ENCODE measurements at places on chromosomes 13 and 19.

- DNase-seq: no peak
These were observed 663.2 kb upstream of the SGCG start for GRCh38 chr13:22517544-22517943.

DNA sequence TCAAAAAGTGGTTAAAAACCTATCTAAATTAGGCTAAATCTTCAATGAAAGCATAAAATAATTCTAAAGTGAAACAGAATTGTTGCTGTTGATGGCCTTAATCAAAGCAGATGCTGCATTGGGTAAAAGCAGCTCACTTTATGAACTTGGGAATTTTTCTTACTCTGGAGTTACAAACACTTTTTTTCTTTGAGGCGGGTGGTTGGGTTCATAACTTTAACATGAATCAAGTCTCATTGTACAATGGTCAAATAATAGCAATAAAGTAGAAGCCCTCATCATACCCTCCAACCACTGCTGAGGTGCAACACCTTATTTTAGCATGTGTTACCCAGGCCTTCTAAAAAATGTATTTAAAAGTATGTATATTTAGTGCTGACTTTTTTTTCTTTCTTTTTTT is 29.1 kb downstream of the NUP58 start:
- no peak for DNase-seq

DNA sequence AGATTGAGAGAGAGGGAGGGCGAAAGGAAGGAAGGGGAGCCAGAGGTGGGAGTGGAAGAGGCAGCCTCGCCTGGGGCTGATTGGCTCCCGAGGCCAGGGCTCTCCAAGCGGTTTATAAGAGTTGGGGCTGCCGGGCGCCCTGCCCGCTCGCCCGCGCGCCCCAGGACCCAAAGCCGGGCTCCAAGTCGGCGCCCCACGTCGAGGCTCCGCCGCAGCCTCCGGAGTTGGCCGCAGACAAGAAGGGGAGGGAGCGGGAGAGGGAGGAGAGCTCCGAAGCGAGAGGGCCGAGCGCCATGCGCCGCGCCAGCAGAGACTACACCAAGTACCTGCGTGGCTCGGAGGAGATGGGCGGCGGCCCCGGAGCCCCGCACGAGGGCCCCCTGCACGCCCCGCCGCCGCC is at the start of gene TNFSF11:
Gene TNFSF11, plus strand, starts transcription at position 142 of the 400 bp plus-strand sequence. Its CDS starts 152 bp downstream, at position 294.
- DNase-seq: no peak

DNA sequence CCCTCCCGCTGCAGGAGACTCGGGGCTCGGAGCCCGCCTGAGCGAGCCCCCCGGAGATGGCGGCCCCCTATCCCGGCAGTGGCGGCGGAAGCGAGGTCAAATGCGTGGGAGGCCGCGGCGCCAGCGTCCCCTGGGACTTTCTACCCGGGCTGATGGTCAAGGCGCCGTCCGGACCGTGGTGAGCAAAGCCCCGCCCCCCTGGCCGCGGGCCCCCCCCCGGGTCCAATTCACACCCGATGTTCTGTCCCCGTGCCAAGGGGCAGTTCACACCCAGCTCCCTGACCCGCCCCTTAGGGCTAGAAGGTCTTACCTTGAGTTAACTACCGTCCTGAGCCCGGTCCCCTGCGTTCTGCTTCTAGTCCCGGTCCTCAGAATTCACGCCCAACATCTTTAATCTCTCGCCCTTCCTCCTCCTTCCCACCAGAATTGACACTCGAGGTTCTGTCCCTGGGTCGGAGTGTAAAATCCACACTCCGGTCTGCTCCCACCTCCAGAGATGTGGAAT is 1.4 kb downstream of the NPAS1 start:
- no peak for DNase-seq

Data from posterior cingulate gyrus (tissue), 11 donors.